ENCODE measurements at places on chromosomes 5 and 9.

- DNase-seq: no peak
- H3K36me3 ChIP-seq: no peaks in the 10 kb centered on the region
- H3K4me3 ChIP-seq: no peak overlapping the region
- H3K4me1 ChIP-seq: no peaks in the 10 kb centered on the region
Observed at GRCh38 chr5:4883360-4883759, 256.8 kb upstream of the ADAMTS16 start.

DNA sequence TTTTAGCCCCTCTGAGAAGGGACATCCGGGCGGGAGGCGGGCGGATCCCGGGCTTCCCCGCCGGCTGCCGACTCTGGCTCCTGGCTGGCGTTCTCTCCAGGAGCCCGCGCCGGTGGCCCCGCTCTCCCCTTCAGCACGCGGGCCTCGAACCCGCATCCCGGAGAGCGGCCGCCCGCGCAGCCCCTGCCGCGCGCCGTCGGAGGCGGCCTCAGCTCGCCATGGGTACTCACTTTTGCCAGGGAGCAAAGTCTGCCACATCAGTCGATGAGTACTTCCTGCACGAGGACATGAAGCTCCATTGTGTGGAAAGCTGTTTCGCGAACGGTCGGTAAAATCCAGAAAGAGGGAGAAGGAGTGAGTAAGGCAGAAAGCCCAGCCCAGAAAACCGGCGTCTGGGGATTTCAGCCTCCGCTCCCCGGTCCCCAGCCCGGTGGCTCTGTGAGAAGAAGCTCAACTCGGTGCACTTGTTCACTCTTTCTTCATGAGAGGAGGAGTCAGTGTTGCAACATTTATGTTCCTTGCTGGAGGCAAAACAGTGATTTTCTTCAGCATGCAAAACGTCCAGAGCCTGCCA, at the start of gene PRLR:
TSS of gene PRLR (minus strand) at position 450 of the 574 bp plus-strand sequence. CDS start 140,867 bp downstream, outside the sequence.
- peak within 1 kb of the TSS; percentile 53 for H3K27ac ChIP-seq
- peak; percentile 69 for DNase-seq
- no peaks in the 10 kb centered on the region for H3K27me3 ChIP-seq
- H3K4me3 ChIP-seq: peak within 1 kb of the TSS; percentile 77
- H3K36me3 ChIP-seq: no peaks in the 10 kb centered on the region

DNA sequence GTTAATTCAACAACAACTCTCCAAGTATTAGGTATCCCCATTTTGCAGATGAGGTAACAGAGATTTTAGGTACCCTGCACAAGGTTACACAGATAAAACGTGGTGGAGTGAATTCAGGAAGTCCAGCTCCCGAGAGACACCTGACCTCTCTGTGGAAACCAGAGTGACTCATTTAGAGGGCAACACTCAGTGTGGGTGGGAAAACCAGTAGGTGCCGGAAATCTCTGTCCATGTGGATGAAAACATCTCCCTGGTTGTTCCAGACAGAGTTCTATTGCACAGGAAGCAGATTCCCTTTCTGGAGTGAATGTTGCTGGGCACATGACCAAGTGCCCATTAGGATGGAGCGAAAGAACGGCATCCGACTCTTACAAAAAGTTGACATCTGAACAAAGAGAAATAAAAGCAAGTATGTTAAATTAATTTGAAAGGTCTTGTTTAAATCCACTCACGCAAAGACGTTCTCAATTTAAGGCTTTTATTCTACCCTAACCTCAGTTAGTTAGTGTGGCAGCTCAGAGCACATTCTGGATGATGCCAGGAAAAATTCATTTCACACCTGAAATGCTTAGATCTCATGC, 391.9 kb upstream of the WWC1 start:
- DNase-seq: no peak
- H3K4me1 ChIP-seq: no peaks in the 10 kb centered on the region
- no peak overlapping the region for H3K4me3 ChIP-seq
- H3K27me3 ChIP-seq: peaks cover 10% of the 10 kb centered on the region
- no peaks in the 10 kb centered on the region for H3K36me3 ChIP-seq

- no peaks in the 10 kb centered on the region for H3K27me3 ChIP-seq
- no peak overlapping the region for H3K4me3 ChIP-seq
- H3K36me3 ChIP-seq: peaks cover 61% of the 10 kb centered on the region
- no peaks in the 10 kb centered on the region for H3K4me1 ChIP-seq
- H3K27ac ChIP-seq: no peak overlapping the region
Observed at GRCh38 chr9:35716230-35716629, 15.8 kb downstream of the TLN1 start.

DNA sequence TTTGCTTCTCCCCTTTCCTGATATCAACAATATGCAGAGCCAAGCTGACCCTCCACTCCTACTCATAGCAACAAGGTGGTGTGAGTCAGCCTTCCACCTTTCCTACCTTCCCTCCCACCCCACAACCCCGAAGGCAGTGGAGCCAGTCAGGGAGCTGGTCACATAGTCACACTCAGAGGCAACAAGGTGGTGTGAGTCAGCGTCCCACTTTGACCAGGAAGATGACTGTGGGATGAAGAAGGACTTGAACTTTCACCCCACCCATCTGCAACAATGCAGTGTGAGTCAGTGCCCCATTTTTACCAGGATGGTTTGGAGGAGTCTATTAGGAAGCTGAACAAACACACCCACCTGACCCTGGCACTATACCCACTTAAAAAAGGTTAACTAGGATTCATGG, 30.1 kb upstream of the ZNF782 start:
- no peaks in the 10 kb centered on the region for H3K36me3 ChIP-seq
- H3K4me1 ChIP-seq: peaks cover 11% of the 10 kb centered on the region
- H3K27me3 ChIP-seq: no peaks in the 10 kb centered on the region

Data from HepG2 (cell line).